AG04449 (cell line): ENCODE measurements at places on chromosomes 16 and 17.

GRCh38 chr16:29804455-29805231 is 1.7 kb upstream of the MAZ start:
- no peak for DNase-seq

GRCh38 chr16:58272855-58273254 is 22.0 kb downstream of the PRSS54 start:
- no peak for DNase-seq

GRCh38 chr16:27154705-27155521 is 48.4 kb upstream of the KDM8 start:
- no peak for DNase-seq

- DNase-seq = peak; percentile 73
These were observed 939 bp upstream of the CCL2 start for GRCh38 chr17:34254146-34254545.

- no peak for DNase-seq
These were observed 2.8 kb downstream of the UBTF start for GRCh38 chr17:44216694-44217093.

- no peak for DNase-seq
These were observed 216.7 kb downstream of the SHISA9 start for GRCh38 chr16:13118091-13118490.

GRCh38 chr16:1343428-1344242 is 8.0 kb downstream of the TSR3 start:
- DNase-seq = no peak

DNA sequence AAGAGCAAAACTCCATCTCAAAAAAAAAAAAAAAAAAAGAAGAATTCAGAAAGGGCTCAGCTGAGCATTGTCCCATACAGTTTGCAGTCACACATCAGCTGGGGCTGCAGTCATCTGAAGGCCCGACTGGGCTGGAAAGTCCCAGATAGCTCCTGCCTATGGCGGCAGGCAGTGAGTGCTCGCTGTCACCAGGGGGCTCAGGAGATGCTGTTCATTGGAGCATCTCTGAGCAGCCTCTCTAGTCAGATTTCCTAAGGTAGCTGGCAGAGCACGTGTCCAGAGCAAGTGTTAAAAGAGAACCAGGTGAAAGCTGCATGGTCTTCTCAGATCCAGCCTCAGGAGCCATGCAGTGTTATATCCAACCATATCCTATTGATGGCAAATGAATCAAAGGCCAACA is 75.8 kb downstream of the WSCD1 start:
- no peak for DNase-seq

GRCh38 chr16:17983847-17984639 is 352.5 kb downstream of the NPIPA8 start:
- no peak for DNase-seq

DNA sequence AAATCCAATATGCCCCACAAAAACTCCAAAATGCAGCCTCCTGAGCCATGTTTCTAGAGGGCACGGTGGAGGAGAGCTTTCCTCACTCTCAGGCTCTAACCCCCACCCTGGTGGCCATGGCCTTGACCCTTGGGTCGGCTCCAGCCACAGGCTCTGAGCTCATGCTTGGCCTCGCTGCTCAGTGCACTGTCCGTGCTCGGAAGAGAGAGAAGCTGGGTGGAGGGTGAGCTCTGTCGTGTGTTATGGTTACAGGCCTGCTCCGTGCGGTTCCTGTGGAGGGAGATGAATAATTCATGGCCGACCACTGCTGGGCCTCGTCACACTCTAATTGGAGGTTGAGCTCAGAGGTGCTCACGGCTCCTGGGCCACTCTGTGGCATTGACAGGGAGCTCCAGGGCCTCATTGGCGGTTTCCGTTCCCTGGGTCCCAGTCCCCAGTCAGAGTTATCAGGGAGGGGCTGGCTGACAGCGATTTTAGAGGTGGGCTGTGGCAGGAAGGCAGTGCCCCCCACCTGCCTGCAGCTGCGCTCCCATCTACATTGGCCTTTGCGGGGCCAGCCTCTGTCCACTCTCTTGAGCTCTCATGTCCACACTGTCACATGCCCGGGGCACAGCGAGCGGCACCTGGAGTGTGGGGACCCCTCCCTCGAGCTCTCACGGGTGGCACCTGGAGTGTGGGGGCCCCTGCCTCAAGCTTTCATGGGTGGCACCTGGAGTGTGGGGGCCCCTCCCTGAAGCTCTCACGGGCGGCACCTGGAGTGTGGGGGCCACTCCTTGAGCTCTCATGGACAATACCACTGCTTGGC is 24.9 kb downstream of the ACSF3 start:
- DNase-seq = no peak
